Suppressor macrophage treated with lipopolysaccharide for 4 hours (primary cell): ENCODE measurements at places on chromosomes 7 and 10.

- DNase-seq: no peak
These were observed 43.4 kb upstream of the PPP2R2D start for GRCh38 chr10:131857156-131858117.

DNA sequence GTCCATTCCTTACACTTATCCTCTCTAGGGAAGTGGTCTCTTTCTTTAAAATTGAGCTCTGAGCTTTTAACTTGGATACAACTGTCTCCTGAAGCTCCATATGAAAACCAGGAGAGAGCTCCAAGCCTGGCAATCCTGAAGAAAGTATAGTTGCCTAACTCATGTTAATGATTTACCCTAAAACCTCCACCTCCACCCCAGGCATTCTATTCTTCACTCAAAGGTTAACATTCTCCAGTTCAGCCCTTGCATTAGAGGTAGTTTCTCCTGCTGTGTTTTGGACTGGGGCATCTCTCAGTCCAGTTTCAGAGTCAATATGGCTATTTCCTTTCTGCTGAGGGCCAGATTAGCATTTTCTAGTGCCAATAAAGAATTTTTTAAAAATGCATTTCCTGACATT lies 195.5 kb downstream of the SLC25A13 start:
- DNase-seq: no peak

GRCh38 chr10:20254078-20254477 lies 437.8 kb downstream of the PLXDC2 start:
- DNase-seq: no peak

DNA sequence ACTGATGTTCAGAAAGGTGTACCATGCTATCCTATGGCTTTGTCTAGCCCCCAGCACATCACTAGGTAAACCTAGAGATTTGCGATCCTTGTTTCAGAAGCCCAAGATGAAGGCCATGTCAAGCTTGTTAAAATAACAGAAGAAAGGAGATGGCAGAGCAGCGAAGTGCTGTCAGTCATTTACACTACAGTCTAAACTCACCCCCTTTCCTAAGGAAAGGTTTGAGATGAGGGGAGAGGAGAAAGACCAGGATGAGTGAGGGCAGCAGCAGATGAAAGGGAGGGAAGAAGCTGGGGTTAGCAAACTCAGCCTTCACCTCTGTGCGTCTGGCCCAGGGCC lies 74.8 kb downstream of the PROSER2 start:
- no peak for DNase-seq

- no peak for DNase-seq
These were observed 133.1 kb upstream of the NPVF start for GRCh38 chr7:25361387-25361786.
